ENCODE measurements at places on chromosomes 12 and 14.

- DNase-seq: no peak
Measured at GRCh38 chr14:95388699-95389098, 69.0 kb upstream of the CLMN start.

- DNase-seq: no peak
Measured at GRCh38 chr14:77674931-77675330, 32.9 kb downstream of the ALKBH1 start.

- no peak for DNase-seq
Measured at GRCh38 chr12:83850531-83850930, 1062.1 kb downstream of the SLC6A15 start.

GRCh38 chr12:100346660-100347059 is 10.2 kb upstream of the SLC17A8 start:
- DNase-seq: no peak

- no peak for DNase-seq
Measured at GRCh38 chr14:87754520-87755223, 238.3 kb downstream of the GALC start.

DNA sequence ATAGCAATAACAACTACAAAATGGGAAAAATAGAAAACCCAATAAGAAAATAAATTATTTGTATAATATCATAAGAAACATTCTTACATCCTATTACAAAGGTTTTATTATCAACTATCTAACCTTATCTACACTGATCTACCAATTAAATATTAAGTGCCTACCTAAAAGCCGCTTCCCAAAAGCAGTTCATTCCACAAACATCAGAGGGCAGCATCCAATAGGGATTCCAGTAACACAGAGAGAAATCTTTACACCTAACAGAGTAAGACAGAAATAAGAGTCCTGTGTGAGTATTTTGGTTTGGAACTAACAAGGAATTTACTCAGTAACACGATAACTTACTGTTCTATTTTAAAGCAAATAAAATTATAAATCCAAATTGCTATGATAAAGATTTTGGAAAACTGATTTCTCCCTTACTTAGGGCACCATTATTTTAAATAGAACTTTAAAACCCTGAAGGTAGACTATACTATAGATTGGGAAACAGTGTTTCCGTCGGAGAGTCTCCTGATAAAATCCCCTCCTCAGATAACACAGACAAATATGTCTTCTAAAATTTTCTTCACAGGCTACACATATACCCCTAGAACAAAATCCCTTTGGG is 15.0 kb downstream of the GXYLT1 start:
- DNase-seq: no peak

GRCh38 chr12:20421421-20421820 is 53.1 kb downstream of the PDE3A start:
- no peak for DNase-seq

DNA sequence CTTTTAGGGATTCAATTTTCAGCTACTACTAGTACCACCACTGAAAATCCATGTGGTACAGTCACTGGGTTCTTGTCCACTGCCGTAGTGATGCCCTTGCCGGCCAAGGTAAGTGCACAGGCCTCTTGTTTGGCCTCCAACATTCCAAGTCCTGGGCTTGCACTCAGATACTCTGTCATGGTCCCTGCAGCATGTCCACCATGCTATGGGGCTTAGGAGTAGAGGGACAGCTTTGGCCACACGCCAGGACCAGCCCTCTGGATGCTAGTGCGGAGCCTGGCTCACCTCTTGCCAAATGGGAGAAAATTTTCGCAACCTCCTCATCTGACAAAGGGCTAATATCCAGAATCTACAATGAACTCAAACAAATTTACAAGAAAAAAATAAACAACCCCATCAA is 38.6 kb upstream of the APPL2 start:
- DNase-seq: no peak

GRCh38 chr12:117005417-117006046 is 93.7 kb downstream of the TESC start:
- no peak for DNase-seq

DNA sequence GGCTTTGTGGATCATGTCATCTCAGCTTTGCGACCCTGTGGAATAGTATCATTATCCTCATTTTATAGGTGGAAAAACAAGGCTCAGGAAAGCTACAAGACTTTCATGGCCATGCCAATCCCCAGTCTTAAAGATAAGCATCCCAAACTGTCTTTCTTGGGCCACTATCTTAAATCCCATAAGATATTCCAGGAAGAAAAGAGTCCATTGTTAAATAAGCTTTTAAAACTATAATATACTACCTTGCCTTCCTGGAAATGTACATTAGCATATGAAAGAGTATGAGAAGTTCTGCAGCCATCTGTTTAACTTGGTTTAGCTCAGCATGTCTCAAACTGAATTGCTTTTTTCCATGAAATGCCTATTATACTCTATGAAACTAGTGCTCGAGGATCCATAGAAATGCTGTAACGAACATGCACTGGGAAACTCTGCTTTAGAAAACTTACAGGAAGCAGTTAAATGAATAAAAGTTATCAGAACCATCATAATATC is 77.1 kb downstream of the B4GALNT3 start:
- no peak for DNase-seq

DNA sequence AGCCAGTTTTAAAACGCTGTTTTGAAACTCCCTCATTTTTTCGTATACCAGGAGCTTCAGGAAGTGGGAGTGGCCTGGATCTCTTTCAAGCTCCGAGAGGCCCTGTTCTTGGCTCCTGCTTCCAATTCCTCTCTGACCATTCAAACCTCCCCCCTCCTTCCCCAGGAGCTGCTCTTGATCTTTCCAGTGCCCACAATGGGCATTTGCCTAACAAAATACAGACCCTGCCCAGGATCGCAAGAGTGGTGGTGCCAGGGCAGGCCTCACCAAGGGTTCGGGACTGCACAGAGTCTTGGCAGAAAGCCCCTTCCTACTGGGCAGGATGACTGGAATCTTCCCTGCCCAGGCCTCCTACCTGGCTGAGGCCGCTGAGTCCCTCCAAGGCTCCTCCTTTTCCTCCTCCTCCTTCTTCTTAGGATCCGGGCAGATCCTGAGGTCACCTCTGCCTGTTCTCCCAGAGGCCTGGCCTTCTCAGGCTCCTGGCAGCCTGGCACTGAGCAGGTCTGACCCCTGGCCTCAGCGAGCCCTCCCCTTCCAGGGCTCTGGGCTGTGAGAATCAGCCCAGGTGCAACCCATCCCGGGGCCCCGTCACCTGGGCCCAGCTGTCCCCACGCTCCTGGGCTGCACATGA is 46.9 kb upstream of the NOS1 start:
- no peak for DNase-seq

GRCh38 chr12:25876383-25877045 is 82.0 kb upstream of the RASSF8 start:
- no peak for DNase-seq

DNA sequence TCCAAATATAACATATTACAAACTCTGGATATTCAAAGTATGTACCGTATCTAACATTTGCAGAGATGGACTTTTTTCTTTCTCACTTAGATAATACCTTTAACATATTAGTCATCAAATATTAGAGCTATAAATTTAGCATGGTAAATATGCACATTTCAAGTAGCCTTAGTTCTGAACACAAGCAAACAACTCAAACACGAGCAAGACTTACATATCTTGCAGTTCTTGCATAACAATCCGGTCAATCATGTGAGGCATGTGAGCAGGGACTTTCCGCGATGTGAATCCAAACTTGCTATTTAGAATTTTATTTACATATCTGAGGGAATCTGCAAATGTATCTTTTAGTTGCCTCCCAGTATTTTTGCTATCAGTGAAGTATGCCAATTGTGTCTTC is 22.1 kb upstream of the SYCP3 start:
- DNase-seq: no peak

GRCh38 chr12:13347241-13348043 is 150.9 kb downstream of the EMP1 start:
- DNase-seq: no peak

- DNase-seq: no peak
Measured at GRCh38 chr12:66279123-66279712, 23.1 kb upstream of the HELB start.

DNA sequence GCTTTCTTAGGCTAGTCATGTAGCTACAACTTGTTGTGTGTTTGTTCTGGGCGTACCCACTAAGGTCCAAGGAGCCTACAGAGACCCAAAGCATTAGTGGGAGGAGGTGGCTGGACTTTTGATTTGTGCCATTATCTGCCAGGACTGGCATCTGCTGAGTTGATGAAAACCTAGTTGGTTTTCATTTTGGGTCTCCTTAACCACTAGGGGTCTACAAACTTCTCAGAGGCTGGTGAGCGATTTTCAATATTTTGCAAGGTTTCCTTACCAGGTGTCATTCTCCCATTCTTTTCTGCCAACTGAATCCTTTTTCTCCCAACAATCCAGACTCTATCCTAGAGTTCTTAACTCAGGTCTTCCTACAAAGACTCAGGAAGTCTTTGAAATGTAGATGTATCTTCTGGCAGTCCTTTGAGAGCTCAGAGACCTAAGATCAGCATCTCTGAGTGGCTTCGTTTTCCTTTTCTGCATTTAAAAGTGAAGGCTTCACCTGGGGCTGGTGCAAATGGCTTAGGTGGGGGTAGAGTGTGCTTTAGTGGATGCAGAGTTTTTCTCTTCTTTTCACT is 150.0 kb upstream of the RMST start:
- DNase-seq: no peak

DNA sequence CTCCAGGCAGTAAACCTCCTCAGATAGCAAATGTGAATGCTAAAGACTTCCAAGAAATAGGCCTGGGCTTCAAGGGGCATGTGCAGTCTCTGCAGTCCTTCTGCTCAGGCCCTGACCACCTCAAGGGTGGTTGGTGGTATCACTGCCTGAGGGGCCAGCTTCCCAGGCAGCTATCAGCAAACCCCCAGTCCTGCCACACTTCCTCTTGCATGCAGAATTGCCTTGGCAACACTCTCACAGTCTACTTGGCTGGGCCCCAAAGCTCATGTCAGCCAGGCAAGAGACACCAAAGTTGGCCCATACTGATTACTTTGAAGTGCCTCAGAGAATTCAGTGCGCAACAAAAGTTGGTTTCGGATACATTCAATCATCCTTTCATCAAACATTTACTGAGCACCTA is 3.5 kb upstream of the ASB8 start:
- DNase-seq: no peak

GRCh38 chr12:125315771-125316170 is 250.5 kb downstream of the AACS start:
- no peak for DNase-seq

- DNase-seq: no peak
Measured at GRCh38 chr14:63725786-63726460, 1.9 kb downstream of the SGPP1 start.

- DNase-seq: no peak
Measured at GRCh38 chr12:1768615-1769014, 51.8 kb upstream of the LRTM2 start.

DNA sequence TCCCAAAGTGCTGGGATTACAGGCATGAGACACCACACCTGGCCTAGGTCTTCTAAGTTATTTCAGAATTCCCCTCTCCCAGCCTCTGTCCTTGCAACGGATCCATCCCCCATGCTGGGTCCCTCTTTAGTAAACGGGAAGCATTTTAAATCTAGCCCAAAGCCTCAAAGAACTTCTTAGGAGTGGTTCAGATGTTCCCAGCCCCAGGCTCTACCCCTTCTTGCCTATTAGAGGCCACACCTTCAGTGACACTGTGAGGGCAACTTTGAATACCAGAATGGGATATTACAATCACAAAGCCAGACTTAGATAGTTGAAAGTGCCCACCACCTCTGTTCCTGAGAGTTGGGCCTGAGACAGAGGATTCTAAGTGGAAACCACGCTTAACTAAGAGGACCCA is 18.1 kb upstream of the SPPL3 start:
- DNase-seq: no peak

GRCh38 chr12:2138871-2139308 is 86.1 kb downstream of the CACNA1C start:
- DNase-seq: no peak

DNA sequence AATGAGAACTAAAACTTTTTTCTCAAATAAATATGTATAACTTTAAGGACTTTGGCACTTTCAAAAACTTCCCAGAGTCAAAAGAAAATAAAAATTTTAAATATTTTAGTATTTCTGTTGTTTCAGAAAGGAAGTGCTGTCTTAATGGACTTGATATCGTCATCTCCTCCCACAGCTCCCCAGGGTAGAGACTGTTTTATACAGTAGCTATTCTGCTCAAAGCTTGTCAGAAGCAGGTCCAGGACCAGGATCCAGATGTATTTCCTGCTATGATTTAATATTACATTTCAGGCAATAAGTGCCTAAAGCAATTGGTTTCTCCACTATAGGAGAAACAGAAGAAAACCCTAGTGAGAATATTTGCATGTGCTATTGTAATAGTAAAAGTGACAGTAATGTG is 218.5 kb upstream of the G2E3 start:
- DNase-seq: no peak

- DNase-seq: no peak
Measured at GRCh38 chr12:54390668-54391551, 6.4 kb upstream of the ZNF385A start.

- DNase-seq: no peak
Measured at GRCh38 chr14:76480426-76480825, 104.5 kb downstream of the ESRRB start.

GRCh38 chr12:69676257-69677012 is 22.7 kb downstream of the BEST3 start:
- DNase-seq: peak; percentile 63

GRCh38 chr12:59580050-59580449 is 15.8 kb upstream of the SLC16A7 start:
- DNase-seq: no peak

GRCh38 chr14:96257056-96257455 is 1.0 kb downstream of the BDKRB1 start:
- no peak for DNase-seq

GRCh38 chr12:2826036-2826435 is 8.8 kb downstream of the NRIP2 start:
- no peak for DNase-seq
